ENCODE measurements at places on chromosomes 6 and 20.

- DNase-seq = no peak
Observed at GRCh38 chr6:118892355-118892991, 1.5 kb upstream of the ASF1A start.

DNA sequence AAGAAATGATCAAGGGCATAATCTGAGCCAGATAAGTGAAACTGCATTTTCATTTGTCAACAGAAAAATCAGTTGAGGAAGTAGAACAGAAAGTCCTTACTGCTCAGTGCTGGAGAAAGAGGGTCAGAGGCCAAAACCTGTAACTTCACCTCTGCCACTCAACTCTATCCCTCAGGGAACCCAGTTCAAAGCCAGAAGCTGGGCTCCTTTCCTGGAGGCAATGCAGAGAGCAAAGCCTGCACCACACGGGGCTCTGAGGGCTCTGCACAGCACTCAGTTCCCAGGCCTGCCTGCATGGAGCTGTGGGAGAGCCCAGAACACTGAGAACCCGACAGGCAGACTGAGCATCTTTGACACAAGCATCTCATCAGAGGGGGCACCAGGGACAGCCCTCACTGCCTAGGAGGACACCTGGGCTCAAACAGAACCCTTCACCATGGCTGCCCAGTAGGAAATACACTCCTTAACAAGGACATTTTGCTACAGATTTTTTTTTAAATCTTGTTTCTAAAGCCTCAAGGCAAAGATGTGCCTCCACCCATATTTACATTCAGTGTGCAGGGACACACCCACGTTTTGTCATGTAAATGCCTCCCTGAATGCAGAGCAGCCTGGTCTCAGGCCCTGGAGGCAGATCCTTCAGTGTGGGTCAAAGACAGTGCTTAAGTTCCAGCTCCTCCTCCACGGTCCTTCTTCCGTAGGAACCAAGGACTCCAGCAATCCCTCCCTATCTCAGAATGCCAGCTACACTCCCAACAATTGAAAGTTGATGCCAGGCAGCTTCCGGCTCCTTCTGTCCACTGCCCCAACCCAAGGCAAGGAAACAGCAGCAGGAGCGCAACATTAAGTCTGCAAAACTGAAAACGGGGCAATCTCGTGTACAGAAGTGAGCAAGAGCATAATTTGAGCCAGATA is 6.6 kb downstream of the RNASET2 start:
- DNase-seq = no peak

DNA sequence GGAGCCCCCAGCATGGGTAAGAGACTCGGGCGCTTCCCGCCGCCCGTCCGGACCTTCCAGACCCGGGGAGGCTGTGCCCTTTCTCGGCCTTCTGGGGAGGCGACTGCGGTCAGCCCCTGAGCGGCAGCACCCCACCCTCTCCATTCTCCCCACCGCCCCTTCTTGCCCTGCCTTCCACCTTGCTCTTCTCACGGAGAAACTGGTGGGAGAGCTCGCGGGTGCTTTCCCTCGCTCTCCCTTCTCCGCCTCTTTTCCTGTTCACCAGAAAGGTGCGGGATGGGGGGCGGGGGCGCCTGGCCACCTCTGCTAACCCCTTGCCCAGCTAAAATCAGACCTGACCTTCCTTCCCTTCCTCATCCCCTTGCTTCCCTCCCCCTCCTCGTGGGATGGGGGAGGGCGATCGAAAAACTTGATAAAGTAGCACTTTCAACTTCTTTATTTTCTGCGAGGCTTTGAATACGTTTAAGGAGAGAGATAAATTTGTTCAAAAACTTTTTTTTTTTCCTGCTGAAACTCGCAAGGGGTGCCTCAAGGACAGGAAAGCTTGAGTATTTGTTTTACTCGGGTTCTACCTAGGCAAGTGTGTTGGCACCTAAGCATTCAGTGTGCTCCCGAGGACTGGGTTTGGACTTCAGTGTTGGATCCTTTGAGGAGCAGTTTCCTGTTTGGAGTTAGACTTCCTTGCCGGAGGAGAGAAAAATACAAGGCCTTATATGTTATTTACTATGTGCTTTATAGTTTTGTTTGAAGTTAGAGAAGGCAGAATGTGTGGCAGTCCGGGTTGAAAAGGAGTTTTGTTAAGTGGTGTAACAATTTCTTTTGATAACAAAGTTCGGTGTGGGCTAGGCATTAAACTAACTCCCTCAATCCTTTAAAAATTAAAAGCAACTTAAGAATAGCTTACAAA is 897 bp downstream of the CD2AP start:
- no peak for DNase-seq

DNA sequence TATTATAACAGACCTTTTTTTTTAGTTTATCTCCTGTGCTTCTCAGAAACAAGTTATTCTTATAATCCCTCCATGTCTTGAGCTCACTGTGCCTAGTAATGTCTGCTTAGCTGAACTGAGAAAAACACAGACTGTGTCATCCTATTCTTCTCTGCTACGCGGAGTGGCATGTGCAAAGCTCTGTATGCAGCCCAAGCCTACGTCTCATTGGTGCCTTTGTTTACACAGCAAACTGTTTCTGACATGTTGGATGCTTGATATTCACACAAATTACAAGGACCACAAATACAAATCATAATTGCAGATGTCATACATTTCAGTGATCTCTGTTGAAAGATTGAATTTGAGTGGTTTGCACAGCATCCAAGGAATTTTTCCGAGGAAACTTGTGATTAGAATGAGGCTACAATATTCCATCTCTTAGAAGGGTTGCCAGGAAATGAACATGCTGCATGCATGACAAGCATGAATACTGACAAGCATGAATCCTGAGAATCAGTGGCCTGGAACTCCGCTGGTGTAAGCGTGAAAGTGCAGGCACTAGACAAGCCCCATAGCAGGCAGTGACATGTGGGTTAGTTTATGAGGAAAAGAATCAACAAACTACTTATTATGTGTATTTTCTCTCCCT is 128.4 kb upstream of the SGK1 start:
- no peak for DNase-seq

DNA sequence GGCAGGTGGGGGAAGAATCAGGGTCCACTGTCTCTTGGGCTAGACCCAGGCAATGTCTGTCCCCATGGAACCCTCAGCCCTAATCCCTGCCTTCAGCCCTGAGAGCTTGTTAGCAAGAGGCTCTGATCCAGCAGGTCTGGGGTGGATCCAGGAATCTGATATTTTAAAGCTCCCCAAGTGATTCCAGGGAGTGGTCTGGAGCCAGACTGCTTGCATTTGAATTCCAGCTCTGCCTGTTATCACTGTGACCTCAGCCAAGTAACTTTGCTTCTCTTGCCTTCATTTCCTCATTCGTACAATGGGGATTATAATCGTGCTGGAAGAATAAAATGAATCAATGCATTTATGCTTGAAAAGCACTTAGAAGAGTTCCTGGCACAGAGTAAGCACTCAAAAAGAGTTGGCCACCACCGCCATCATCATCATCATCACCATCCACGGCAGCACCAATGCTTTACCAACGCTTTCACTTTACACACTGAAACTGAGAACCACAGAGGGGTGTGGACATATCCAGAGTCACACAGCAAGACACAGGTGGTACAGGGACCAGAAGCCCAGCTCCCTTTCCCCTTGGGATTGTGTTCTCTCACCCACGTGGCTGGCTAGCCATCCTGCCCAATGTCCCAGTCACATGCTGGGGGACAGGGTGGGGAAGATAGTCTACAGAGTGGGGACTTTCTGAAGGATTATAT is 75.7 kb upstream of the RALY start:
- no peak for DNase-seq
